ENCODE measurements at places on chromosomes 1 and 21.

DNA sequence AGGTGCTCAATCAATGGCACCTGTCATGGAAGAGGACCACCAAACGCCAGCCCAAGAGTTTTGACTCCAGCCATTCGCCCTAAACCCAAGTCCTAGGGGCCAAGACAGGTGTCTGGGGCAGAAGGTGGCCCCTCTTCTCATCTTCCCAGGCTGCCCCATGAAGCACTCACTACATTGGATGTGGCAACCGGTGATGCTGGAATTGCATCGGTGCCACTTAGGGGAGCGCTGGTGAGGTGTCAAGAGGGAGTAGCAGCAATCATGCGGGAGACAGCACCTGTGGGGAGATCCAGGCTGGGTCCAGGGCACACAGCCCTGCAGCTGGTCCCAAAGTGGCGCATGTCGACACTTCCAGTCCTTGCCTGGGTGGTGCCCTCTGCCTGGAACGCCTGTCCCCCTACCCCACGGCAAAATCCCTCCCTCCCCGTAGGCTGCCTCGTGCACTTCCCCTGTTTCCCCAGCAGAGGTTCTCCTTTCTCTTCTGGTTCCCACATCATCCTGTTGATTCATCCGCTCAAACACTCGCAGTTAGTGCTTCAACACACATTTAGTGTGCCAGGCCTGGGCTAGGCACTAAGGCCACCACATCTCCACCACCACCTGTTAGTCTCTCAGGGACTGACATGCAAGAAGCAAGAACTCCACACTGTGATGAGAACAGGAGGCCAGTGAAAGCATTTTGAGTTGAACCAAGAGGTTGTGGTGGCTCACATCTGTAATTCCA, 18.5 kb downstream of the PLA2G2D start:
- DNase-seq: peak; percentile 41

DNA sequence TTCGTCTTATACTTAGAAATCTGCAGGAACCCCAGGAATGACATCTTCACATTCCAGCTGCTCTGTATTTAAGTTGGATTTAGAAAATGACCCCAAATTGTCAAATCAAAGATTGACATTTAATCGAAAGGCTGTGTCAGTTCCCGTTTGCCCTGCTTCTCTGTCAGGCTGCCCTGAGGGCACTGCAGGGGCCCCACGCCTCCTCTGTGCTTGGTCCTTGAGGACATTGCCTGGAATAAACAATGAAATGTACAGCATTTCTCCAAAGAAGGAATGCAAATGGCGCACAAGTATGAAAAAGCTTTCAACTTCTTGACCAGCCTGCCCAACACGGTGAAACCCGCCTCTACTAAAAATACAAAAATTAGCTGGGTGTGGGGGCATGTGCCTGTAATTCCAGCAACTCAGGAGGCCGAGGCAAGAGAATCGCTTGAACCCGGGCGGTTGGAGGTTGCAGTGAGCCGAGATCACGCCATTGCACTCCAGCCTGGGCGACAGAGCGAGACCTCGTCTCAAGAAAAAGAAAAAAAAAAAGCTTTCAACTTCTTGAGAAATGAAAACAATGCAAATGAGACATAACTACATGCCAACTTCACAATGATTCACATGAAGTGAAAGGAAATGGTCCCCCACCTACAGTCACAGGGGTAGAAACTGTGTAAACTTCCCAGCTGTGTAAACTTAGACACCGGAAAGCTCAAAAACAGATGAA, 3.0 kb downstream of the TMPRSS3 start:
- DNase-seq: no peak

DNA sequence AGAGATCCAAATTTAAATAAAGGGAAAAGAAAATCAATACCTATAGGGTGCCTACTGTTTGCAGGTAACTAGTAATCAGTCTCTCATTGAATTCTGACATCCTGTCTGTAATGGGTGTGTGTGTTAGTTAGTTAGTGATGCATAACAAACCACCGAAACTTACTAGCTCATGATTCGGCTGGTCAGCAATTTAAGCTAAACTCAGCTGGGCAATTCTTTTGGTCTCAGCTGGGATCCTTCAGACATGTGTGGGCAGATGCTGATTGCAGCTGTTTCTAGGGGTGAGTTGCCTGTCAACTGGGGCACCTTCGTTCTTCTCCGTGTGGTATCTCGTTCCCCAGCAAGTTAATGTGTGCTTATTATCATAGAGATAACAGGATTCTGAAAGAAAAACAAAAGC, 40.2 kb upstream of the ZNF124 start:
- no peak for DNase-seq

DNA sequence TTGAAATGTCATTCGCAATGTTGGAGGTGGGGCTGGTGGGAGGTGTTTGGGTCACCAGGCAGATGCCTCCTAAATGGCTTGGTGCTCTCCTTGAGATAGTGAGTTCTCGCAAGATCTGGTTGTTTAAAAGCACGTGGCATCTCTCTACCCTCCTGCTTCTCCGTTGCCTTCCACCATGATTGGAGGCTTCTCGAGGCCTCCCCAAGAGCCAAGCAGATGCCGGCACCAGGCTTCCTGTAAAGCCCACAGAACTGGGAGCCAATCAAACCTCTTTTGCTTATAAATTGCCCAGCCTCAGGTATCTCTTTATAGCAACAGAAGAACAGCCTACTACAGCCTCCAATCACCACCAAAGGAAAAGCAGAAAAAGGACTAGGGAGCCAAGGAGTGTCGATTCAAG, 80.5 kb downstream of the PDE9A start:
- DNase-seq: no peak

DNA sequence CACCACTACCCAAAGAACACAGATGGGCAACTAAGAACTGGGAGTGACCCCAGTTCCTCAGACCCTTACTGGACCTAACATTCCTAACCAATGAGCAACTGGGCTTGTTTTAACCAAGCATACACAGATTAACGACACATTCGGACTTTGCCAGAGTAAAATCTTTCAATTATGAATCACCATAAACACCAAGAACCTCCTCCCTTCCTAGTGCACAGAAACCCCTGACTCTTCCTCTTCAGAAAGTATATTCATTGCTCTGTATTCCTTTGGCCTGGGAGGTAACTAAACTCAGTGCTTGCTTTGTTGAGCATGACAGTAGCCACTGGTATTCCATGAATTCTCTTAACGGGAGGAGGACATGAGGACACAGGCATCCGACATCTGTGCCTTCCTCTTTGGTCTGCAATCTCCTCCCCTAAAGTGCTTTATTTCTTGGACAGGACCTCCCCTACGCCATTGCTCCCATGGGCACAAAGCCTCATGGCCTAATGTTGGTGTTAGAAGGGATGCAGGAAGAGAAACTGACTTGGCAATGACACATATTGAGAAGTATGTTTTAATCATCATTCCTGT, 42.7 kb downstream of the SEC16B start:
- no peak for DNase-seq

GRCh38 chr1:12756273-12756672, 10.3 kb downstream of the CFAP107 start:
- peak; percentile 68 for DNase-seq

GRCh38 chr1:87560601-87561360, 232.1 kb downstream of the LMO4 start:
- DNase-seq: no peak

GRCh38 chr1:67983867-67984266, 66.6 kb downstream of the DIRAS3 start:
- no peak for DNase-seq

- no peak for DNase-seq
Measured at GRCh38 chr1:235932090-235932510, 65.4 kb upstream of the LYST start.

GRCh38 chr1:206066479-206067171, 13.7 kb downstream of the RHEX start:
- DNase-seq: no peak

GRCh38 chr1:77824694-77825093, 45.2 kb downstream of the MIGA1 start:
- DNase-seq: no peak

DNA sequence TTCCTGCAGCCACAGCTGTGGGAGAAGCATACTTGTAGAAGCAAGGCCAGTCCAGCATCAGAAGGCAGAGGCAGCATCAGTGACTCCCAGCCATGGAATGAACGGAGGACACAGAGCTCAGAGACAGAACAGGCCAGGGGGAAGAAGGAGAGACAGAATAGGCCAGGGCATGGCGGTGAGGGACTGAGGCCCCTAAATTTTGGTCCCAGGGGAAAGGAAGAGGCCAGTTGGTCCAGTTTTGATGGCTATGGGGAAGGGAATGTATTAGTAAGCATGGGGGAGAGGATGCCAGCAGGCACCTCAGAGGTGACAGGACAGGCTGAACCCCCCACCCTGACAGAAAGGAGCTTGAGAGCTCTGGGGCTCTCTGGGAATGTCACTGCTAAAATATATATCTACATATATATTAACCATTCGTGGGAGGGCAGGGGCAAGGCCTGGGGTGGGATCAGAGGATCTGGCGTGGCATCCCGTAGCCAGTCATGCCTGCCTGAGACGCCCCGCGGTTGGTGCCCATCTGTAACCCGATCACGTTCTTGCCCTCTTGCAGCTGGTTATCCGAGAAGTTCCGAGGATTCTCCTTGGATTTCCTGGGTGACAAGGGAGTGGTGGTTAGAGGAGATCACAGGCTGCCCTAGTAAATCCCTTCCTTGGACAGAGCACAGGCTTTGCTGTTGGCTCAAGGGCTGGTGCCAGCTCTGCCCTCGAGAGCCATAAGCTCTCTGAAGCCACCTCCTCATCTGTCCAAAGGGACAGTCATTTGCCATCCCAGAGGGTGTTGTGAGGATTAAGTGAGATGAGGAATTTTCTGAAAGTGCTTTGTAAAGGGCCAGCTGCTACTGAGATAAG, 6.7 kb downstream of the TAGLN2 start:
- no peak for DNase-seq
